ENCODE measurements at places on chromosomes 7 and 10. TPM values are rescaled to one million over a fixed set of nuclear protein-coding genes. Genes with fewer than 3 reads are reported as not detected.
A peak's percentile ranks its signal among the peaks of the same experiment; 100 is the strongest.

DNA sequence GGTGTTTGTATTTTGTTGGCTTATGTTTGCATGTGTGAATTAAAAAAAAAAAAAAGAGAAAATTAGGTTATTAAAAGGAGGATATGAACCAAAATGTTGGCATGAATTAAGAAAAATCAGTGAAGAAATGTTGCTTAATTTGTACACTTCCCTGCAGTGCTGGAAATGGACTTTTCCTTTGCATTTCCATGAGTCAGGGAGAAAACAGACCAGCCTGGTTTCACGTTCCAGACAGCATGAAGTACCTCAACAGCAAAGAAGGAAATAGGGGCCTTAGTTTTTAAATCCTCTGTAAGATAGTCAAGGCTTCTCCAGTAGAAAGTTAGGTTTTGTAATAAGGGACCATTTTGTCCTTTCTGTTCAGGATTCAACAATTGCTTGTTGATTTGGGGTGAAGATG, 159.7 kb downstream of the CELF2 start:
- no peak for DNase-seq

DNA sequence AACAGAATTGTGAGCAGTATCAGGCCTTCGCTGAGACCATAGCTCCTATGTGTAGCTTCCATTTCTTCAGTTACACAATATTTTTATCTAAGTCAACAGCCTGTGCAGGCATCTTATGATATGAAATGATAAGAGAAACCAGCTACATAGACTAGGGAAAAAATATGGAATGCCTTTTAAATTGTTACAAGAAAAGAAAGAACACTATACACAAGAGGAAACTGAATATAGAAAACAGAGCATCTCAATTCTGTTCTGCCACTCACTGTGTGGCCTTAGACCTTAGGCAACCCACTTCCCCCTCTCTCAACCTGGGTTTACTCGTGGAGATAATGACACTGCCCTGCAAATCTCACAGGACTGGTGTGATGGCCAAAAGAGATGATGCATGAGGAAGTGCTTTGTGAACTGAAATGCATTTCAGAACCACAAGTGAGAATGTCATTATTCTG, 132.9 kb downstream of the LRRN3 start:
- DNase-seq: no peak

Gene PDE1C
- polyA plus RNA-seq: 9.5 TPM

DNA sequence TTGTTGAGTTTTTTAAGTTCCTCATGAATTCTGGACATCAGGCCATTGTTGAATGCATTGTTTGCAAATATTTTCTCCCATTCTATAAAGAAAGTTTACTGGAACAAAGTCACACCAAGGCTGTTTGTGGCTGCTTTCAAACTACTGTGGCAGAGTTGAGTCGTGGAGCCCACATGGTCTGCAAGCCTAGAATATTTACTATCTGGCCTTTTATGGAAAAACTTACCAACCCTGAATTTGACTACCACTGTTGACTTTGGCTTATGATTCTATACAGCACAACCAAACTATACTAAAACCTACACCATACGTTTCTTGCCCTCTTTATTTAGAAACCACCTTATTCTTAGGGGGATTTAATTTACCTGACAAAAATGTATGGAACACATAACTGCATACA, 239.1 kb downstream of the KCNMA1 start:
- no peak for DNase-seq

- peak; percentile 60 for DNase-seq
Observed at GRCh38 chr7:132393789-132394261, 182.4 kb downstream of the PLXNA4 start.
